ENCODE measurements at places on chromosomes 13 and 19. TPM values are rescaled to one million over a fixed set of nuclear protein-coding genes. Genes with fewer than 3 reads are reported as not detected.

The AMH gene
- not detected for total RNA-seq

The ELAVL3 gene
- not detected for total RNA-seq

The ZNF724 gene
- 1.8 TPM for total RNA-seq

The BEST2 gene
- not detected for total RNA-seq

The IGFL2 gene
- not detected for total RNA-seq

The FRY gene
- 1.5 TPM for total RNA-seq

The ZNF154 gene
- 2.6 TPM for total RNA-seq

The DIS3 gene
- total RNA-seq = 20.4 TPM

The CEACAM7 gene
- not detected for total RNA-seq

The PRR22 gene
- 0.36 TPM for total RNA-seq

The FBXO27 gene
- 0.18 TPM for total RNA-seq

The DLL3 gene
- 2.2 TPM for total RNA-seq

The ZNF763 gene
- total RNA-seq = 2.8 TPM

The COLGALT1 gene
- 114 TPM for total RNA-seq

The HIF3A gene
- 18.8 TPM for total RNA-seq

The KLK7 gene
- not detected for total RNA-seq

The LPAR6 gene
- 8.3 TPM for total RNA-seq

The SIGLEC9 gene
- not detected for total RNA-seq

The CPB2 gene
- total RNA-seq = not detected

The DPY19L3 gene
- total RNA-seq = 56.7 TPM

The CERS1 gene
- 1.6 TPM for total RNA-seq

The TMEM150B gene
- not detected for total RNA-seq

The PLPPR3 gene
- total RNA-seq = 2.1 TPM

The CYP2A7 gene
- total RNA-seq = not detected

The OR10H5 gene
- not detected for total RNA-seq

The MATK gene
- not detected for total RNA-seq

The CKM gene
- total RNA-seq = 1.8 TPM

The ZNF418 gene
- 1.3 TPM for total RNA-seq

The C5AR1 gene
- 0.49 TPM for total RNA-seq

The GAPDHS gene
- total RNA-seq = not detected

The TMEM147 gene
- total RNA-seq = 65.7 TPM

The FARP1 gene
- total RNA-seq = 24.0 TPM

The C1QTNF9 gene
- not detected for total RNA-seq

The DNAAF3 gene
- 8.8 TPM for total RNA-seq

The RNF225 gene
- not detected for total RNA-seq

All from cardiac atrium fibroblast (primary cell).